AG04450 (cell line): ENCODE measurements at places on chromosomes 16 and 17. TPM values are rescaled to one million over a fixed set of nuclear protein-coding genes. Genes with fewer than 3 reads are reported as not detected.

ADAP2 gene
- 1.4 and 1.7 TPM in 2 replicates for polyA plus RNA-seq

PRSS33 gene
- polyA plus RNA-seq: not detected in 2 replicates

ZG16 gene
- polyA plus RNA-seq: not detected in 2 replicates

LHX1 gene
- 0.02 TPM in 1 of 2 replicates, not detected in the other for polyA plus RNA-seq

CCL7 gene
- polyA plus RNA-seq: 0.50 and 0.62 TPM in 2 replicates

MYH2 gene
- not detected in 2 replicates for polyA plus RNA-seq

CDH16 gene
- polyA plus RNA-seq: not detected in 2 replicates

GJD3 gene
- polyA plus RNA-seq: 0.41 and 0.97 TPM in 2 replicates

GDPD1 gene
- polyA plus RNA-seq: 1.9 and 2.7 TPM in 2 replicates

GNGT2 gene
- polyA plus RNA-seq: 0.16 and 0.21 TPM in 2 replicates

CCL23 gene
- polyA plus RNA-seq: not detected in 2 replicates

TAC4 gene
- polyA plus RNA-seq: not detected in 2 replicates

XAF1 gene
- polyA plus RNA-seq: 6.3 and 13.7 TPM in 2 replicates

LGALS9 gene
- polyA plus RNA-seq: 3.0 and 3.5 TPM in 2 replicates

KRTAP3-1 gene
- polyA plus RNA-seq: not detected in 2 replicates

DNASE1 gene
- 8.0 and 9.3 TPM in 2 replicates for polyA plus RNA-seq

CCDC40 gene
- polyA plus RNA-seq: 2.0 and 2.4 TPM in 2 replicates

FSCN2 gene
- polyA plus RNA-seq: 0.26 and 0.41 TPM in 2 replicates

ANKRD13B gene
- 2.5 and 2.7 TPM in 2 replicates for polyA plus RNA-seq

ASIC2 gene
- 0.19 and 0.25 TPM in 2 replicates for polyA plus RNA-seq

CNGB1 gene
- polyA plus RNA-seq: not detected in 2 replicates
